Fibroblast of skin of left quadriceps (primary cell): ENCODE measurements at places on chromosomes 16 and 17.

DNA sequence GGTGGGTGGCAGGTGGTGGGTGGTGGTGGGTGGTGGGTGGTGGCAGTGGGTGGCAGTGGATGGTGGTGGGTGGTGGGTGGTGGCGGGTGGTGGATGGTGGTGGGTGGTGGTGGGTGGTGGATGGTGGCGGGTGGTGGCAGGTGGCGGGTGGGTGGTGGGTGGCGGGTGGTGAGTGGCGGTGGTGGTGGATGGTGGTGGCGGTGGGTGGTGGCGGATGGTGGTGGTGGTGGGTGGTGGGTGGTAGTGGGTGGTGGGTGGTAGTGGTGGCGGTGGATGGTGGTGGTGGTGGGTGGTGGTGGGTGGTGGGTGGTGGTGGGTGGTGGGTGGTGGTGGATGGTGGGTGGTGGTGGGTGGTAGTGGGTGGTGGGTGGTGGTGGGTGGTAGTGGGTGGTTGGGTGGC lies 423.8 kb upstream of the PSMD7 start:
- DNase-seq = no peak

DNA sequence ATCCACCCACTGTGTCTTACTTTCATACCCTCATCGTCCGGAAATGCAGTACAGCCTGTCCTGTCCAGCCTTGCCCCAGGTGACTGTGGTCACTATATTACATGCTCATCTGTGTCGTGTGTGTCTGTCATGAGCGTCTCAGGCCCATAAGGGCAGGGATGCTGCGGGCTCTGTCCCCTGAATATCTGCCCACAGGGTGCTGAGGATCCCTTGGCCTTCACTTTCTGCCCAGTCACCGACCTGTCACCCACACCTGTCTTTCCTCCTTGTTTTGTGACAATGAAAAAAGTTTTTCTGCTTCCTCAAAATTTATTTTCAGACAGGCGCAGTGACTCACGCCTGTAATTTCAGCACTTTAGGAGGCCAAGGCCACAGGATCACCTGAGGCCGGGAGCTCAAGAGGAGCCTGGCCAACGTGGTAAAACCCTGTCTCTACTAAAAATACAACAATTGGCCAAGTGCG lies 1.4 kb upstream of the CTRB1 start:
- no peak for DNase-seq

- no peak for DNase-seq
Observed at GRCh38 chr16:52705122-52705521, 158.2 kb upstream of the TOX3 start.

GRCh38 chr17:62725791-62726249 lies 82.3 kb downstream of the MARCHF10 start:
- DNase-seq = no peak

DNA sequence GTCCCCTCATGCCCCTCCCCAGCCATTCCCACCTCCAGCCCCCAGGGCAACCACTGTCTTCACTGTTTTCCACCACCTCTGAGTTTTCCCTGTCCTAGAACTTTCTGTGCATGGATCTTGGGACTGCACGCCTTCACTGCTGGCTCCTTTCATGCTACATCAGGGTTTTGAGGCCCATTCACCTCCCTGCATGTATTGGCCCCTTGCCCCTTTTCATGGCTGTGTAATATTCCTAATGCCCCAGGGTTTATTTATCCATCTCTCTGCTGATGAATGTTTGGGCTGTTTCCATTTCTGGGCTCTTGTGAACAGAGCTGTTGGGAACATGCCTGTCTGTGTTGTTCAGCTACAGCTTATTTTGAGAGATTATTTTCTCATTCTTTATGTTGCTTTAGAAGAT lies 205.0 kb downstream of the RBFOX3 start:
- no peak for DNase-seq

- no peak for DNase-seq
Observed at GRCh38 chr16:12193692-12194091, 217.2 kb downstream of the SNX29 start.
